Activated CD4-positive, alpha-beta T cell treated with anti-CD3 and anti-CD28 coated beads for 4 hours (primary cell): ENCODE measurements at places on chromosomes 2 and 18.
A peak's percentile ranks its signal among the peaks of the same experiment; 100 is the strongest.

- no peak for DNase-seq
These were observed 93.8 kb upstream of the FSIP2 start for GRCh38 chr2:185644828-185645227.

- no peak for DNase-seq
These were observed 113.1 kb upstream of the SP3 start for GRCh38 chr2:174078275-174078674.

DNA sequence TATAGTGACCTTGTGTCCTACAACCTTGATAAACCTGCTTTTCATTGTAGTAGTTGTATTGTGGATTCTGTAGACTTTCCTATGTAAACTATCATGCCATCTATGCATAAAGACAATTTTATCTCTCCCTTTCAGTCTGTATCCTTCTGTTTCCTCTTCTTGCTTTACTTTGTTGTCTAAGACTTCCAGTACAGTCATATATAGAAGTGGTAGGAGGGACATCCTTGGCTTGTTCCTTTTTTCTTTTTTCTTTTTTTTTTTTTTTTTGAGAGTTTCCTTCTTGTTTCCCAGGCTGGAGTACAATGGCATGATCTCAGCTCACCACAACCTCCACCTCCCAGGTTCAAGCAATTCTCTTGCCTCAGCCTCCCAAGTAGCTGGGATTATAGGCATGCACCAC is 39.7 kb downstream of the UBE2F start:
- no peak for DNase-seq

GRCh38 chr2:159177957-159178356 is 108.5 kb downstream of the WDSUB1 start:
- DNase-seq: no peak

- no peak for DNase-seq
These were observed 456.7 kb downstream of the TMEM182 start for GRCh38 chr2:103218516-103218915.

DNA sequence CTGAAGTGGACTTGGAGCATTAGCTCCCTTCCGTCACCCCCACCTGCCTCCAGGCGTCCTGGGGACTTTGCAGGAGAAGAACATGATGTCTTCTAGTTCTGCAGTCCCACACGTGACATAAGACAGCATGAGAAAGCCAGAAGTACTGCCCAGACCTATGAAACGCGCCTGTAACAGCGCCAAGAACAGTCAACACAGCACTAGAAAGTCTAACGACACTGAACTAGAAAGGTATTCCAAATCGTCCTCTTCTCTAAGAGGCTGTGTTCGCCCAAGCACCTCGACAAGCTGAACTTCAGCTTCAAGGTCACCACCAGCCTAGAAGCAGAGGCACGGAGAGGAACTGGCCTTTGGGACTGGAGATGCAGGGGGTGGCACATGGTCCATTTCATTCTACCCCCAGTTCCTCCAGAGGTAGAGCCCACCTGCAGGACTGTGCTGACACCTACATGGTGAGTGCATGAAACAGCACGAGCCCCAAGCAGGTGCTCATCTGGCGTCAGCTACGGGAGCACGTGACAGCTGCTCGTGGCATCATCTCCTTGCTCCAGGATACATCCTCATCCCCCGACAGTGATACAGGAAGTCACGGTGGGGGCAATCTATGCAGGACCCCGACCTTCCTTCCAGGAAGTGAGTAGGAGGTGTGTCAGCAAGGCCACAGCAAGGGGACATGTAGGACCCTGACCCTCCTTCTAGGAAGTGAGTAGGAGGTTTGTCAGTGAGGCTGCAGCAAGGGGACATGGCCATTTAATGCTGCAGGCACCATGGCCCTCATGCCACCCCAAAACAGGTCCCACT is 3.7 kb downstream of the HDAC4 start:
- peak; percentile 26 for DNase-seq

GRCh38 chr2:241496904-241497877 is 11.2 kb downstream of the STK25 start:
- DNase-seq: no peak

DNA sequence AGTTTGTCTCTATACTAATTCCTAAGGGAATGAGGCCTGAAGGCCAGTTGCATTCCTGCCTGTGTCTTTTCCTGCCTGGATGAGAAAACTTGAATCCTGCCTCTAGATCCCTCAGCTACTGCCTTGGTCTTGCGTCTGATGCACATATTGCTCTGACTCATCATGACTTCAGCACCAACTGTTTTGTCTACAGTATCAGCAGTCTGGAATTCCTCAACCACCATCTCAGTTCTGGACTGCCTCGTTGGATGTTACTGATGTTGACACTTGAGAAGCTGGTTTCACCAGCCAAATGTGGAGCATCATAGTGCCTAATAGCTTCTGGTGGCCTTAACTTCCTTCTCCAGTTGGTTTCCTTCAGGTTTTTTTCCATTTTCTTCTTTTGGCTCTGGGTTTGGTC is 211.0 kb downstream of the CTNNA2 start:
- no peak for DNase-seq

DNA sequence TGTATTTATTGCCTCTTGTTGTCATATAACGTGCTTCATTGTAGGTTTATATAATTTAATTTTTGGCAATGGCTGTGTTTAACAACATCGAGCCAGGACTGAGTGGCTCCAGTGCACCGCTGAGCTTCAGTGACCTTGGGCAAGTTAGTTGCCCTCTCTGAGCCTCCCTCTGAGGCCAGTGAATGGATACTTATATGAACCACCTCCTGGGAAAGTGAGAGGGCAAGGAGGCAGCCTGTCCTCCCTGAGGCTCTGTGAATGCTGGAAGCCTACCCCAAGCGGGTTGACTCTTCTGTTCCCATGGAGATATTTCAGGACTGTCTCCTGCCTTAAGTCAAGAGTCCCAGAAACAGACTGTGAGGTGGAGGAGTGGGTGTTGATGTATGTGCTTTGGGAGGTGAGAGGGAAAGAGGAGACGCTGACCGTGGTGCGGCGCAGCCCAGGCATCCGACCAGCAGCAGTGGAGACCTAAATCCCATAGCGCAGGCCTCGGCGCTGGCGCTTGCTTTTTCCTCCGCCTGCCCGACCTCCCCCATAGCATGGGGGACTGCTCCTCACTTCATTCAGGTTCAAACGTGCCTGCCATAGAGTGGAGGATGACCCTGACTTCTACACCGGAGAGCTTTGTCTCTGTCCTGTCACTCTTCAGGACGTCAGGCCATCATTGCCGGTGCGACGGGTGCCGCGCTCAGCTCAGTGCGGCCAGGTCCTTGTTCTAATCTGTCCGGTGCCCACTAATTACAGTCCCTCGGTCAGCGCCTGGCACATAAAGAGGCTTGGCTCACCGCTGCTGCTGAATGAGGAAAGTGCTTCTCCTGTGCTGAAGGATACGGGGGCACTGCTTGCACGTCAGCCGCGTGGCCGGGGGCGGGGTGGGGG is 167.3 kb upstream of the HS6ST1 start:
- no peak for DNase-seq

DNA sequence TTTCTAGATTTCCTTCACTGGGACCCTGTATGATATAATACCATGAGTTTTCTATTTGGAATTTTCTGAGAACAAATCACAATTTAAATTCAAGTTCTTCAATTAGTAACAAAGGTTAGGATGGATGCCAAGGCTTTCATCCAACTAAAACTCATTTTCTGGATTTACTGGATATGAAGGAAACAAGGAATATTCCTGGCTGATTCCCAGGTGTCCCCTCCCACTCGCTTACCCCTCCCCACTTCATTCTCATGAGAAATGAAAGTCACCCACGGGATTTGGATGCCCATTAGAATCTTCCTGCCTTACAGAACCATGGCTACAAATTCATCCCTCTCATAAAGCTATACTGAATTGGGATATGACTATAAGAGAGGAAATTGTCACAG is 40.0 kb downstream of the RNU4ATAC start:
- no peak for DNase-seq

GRCh38 chr2:101698844-101699754 is 1.6 kb downstream of the MAP4K4 start:
- peak; percentile 41 for DNase-seq

DNA sequence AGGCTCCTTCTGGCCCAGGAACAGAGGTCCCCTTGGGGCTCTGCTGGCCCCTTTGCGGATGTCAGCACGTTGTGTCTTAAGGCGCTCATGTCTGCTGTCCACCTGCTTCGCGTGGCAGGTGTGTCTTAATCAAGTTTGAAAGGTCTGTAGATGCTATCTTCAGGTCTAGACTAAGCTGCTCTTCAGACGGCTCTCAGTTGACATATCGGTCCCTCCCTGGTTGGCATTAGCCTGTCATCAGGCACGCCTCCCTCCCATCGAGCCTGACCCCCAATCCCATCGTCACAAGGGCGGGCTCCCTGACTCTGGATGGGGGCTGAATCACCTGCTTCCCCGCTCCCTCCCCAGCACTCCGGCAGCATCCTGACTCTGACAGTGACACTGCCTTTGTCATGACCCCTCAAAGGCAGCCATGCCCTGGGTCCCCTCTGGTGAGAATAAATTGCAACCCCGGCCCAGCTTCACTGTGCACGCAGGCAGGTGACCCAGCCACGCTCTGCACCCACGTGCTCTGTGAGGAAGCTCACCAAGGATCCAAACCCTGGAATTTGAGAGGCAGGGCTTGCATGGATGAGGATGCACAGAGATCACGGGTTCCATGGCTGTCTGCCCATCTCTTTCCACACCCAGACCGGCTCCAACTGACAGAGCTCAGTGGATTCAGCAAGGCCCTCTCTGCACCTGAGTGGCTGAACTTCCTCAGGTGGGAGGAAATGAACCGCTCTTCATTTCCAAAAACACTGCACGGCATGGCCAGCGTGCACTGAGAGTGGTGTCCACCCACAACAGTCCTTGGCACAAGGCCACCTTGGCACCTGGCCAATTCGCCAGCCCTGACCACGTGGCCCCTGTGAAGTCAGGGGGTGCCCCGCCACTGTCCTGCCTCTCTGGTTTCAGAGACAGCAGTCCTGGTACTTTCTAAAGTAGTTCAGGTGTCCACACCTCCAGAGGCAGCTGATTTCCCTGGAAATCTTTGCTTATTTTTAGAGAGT is 110.2 kb upstream of the GPC1 start:
- no peak for DNase-seq

DNA sequence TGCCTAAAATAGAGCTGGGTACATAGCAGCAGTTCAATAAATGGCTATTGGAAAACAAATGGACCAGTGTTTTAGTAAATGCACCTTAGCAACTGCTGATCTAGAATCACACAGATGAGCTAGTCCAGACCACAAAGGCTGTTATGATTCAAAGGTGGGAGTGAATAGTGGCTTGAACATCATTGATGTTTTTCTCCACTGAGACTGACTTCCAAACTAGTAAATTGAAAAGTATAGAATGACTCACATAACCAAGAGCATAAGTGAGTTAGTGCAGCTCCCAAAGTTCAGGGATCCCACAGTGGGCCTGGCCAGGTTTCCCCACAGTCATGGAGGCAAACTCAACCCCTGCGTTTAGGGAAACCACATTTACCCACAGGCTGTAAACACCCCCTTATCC is 106.7 kb upstream of the YPEL5 start:
- DNase-seq: no peak

- DNase-seq: no peak
These were observed 237.3 kb upstream of the THUMPD2 start for GRCh38 chr2:40016151-40016885.

GRCh38 chr2:158305501-158305900 is 151.1 kb downstream of the CCDC148 start:
- DNase-seq: no peak

- no peak for DNase-seq
These were observed 71.9 kb upstream of the GALNT5 start for GRCh38 chr2:157185476-157186227.

GRCh38 chr2:240960309-240960970 is 38.0 kb upstream of the SNED1 start:
- no peak for DNase-seq

DNA sequence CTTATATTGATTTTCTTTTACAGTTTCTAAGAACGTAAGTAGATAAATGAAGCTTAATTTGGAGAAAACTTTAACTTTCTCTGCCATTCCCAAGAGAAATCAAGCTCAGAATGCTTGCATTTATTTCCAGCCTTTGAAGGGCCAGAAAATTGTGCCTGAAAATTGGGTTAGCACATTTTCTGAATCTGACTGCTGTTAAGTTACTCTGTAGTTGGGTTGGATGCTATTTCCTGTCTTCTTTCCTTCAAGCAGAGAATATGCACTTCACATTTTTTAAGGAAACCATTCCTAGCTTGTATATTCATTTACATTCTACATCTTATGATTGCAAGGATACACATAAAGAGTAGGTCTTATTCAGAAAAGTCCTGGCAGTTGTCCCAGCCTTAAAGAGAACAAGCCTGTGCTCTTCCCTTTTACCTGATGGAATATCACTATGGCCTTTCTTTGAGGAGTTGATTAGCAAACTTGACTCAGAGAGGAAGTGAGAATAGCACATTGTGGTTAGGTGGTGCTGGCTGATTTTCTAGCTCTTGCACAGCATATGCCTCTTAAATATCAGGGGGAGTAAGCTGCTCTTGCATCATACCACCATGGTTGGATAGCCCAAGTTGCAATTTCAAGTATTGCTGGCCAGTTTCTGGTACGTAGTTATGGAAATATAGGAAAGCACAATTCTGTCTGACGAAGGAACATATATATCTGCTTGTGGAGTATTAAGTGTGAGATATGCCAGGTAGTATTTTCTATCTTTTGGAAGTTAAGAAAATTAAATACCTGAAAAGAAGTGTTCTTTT is 133.7 kb downstream of the COMMD1 start:
- DNase-seq: no peak

DNA sequence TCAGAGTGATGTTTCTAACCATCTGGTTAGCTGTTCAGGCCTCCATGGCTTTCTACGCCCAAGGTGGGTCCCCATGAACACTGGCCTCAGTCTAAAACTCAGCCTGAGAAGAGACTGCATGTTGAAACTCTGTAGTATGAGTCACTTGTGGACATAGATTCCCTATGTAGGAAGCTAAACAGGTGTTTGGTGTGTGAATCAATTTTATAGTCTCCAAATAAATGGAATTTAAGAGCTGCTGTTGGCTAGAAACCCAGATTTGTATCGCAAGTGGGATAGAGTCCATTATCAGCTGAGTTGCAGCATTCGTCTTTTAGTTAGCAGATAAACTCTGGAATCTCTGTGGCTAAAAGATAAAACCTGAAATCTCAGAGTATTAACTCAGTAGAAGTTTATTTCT is 131.4 kb downstream of the KCNS3 start:
- DNase-seq: no peak

- no peak for DNase-seq
These were observed 93.0 kb upstream of the SMAD2 start for GRCh38 chr18:48023334-48024008.

DNA sequence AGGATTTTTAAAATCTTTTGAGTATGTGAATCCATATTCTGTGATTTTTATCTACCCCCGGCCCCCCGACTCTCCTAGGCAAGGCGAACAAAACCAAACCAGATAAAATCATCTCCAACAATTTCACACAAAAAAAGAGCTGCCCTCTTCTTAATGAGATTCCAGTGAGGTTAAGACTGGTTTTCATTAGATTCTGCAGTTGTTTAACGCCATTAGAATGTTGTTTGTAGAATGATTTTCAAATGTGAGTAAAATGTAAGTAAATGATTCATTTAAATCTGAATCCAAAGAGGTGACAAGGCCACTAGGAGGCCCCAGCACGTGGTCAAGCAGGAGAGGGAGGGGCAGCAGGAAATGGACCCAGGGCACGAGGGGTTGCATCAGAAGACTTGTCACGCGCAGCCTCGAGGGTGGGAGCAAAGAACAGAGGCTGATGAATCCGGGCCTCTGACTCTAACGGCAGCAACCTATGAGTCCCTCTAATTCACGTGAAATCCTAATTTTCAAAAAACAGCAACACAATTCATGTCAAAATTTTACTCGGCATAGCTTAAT is 24.3 kb upstream of the KLHL29 start:
- no peak for DNase-seq

- DNase-seq: no peak
These were observed 70.0 kb downstream of the INHBB start for GRCh38 chr2:120415728-120416509.

GRCh38 chr18:27956001-27956640 is 220.8 kb downstream of the CDH2 start:
- DNase-seq: no peak
